ENCODE measurements at places on chromosomes 6 and 20.

GRCh38 chr20:33460711-33461110 lies 17.1 kb upstream of the SNTA1 start:
- no peak for DNase-seq

DNA sequence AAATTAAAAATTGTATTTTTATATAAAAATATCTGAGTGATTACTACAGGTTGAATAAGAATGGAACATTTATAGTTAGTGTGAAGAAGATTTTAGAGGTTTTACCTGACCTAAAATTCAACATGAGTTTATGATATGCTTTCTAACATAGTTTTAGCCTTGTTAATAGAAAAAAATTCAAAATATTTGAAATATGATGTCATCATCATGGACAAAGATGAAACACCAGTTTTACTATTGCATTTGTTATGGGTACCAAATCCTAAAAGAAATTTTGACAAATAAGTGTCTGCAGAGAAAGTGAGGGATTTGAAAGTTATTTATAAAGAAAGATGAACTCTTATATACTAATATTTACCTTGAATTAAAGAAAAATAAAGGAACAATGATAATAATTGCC lies 479.7 kb downstream of the TBC1D32 start:
- no peak for DNase-seq

- no peak for DNase-seq
Measured at GRCh38 chr6:47670851-47671250, 27.5 kb upstream of the ADGRF4 start.

GRCh38 chr6:89843070-89843469 lies 13.4 kb downstream of the CASP8AP2 start:
- DNase-seq, result no peak

GRCh38 chr6:145875496-145876211 lies 61.1 kb upstream of the FBXO30 start:
- no peak for DNase-seq

DNA sequence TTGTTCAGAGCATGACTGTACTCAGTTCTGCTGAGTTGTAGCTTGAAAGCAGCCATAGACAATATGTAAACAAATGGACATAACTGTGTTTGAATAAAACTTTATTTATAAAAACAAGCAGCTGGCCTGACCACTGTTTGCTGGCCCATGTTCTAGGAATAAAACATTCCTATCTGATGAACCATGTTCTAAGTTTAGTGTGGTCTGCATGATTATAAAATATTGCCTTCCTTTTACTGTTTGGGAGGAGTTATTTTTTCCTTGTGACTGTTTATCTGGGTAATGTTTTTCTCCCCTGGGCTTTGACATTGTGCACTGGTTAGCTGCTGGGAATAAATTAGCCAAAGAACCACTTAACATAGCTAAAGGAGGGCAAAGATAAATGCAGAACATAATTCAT lies 55.1 kb downstream of the CDS2 start:
- DNase-seq, result no peak

DNA sequence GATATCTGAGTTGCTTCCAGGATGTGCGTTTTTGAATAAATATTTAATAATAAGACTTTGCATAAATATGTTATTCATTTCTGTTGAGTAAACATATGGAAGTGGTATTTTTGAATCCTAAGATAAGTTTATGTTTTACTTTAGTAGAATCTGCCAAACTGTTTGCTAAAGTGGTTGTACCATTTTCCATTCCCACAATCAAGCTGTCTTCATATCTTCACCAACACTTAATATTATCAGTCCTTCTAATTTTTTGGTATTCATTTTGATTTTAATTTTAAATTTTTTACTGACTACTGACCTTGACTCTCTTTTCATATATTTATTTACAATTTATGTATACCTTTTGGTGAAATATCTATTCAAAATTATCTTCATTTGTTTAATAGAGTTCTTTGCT lies 293.9 kb upstream of the PTCHD4 start:
- no peak for DNase-seq

- DNase-seq, result no peak
Measured at GRCh38 chr20:12512755-12513154, 496.0 kb upstream of the SPTLC3 start.

GRCh38 chr6:26187981-26188635 lies 100.9 kb downstream of the HFE start:
- DNase-seq, result no peak

DNA sequence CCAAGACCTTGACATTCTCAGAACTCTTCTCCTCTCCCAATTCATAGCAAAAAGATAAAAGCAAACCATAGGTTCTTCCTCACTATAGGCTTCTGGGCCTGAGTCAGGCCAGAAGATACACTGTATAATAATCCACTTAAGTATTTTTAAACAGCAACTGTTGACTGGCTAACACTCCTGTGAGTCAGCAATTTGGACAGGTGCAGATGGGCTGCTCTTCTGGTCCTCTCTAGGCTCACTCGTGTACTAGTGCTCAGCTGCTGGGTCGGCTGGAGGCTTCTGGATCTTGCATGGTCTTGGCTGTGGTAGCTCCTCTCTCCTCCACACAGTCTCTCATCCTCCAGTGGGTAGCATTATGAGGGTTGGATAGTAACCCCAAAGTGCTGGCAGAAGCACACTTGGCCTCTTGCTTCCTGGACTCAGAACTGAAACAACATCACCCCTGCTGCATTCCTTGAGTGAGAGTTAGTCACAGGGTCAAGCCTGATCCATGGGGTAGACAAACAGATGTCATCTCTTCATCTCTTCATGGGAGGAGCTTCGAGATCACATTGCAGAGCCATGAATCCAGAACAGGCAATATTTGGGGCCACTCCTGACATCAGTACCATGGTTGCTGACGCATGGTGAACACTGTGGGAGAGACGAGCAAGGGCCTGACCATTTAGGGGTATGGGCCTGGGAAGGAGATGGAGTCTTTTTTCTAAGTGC lies 86.9 kb downstream of the C6orf118 start:
- DNase-seq, result no peak

- no peak for DNase-seq
Measured at GRCh38 chr6:140178935-140179334, 804.5 kb upstream of the CITED2 start.

DNA sequence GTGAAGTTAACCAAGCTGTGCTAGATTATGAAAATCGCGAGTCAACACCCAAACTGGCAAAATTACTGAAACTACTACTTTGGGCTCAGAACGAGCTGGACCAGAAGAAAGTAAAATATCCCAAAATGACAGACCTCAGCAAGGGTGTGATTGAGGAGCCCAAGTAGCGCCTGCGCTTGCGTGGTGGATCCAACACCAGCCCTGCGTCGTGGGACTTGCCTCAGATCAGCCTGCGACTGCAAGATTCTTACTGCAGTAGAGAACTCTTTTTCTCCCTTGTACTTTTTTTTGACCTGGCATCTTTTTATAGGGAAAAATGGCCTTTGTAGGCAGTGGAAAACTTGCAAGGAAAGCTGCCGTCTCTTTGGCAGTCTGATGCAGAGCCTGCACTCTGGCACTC lies 6.8 kb downstream of the GID8 start:
- no peak for DNase-seq

GRCh38 chr6:142249266-142249665 lies 52.5 kb upstream of the ADGRG6 start:
- DNase-seq, result no peak

GRCh38 chr6:156601152-156602065 lies 175.8 kb upstream of the ARID1B start:
- no peak for DNase-seq

GRCh38 chr6:2181567-2181966 lies 63.8 kb downstream of the GMDS start:
- no peak for DNase-seq

- no peak for DNase-seq
Measured at GRCh38 chr20:23875606-23876237, 3.8 kb downstream of the CST5 start.

DNA sequence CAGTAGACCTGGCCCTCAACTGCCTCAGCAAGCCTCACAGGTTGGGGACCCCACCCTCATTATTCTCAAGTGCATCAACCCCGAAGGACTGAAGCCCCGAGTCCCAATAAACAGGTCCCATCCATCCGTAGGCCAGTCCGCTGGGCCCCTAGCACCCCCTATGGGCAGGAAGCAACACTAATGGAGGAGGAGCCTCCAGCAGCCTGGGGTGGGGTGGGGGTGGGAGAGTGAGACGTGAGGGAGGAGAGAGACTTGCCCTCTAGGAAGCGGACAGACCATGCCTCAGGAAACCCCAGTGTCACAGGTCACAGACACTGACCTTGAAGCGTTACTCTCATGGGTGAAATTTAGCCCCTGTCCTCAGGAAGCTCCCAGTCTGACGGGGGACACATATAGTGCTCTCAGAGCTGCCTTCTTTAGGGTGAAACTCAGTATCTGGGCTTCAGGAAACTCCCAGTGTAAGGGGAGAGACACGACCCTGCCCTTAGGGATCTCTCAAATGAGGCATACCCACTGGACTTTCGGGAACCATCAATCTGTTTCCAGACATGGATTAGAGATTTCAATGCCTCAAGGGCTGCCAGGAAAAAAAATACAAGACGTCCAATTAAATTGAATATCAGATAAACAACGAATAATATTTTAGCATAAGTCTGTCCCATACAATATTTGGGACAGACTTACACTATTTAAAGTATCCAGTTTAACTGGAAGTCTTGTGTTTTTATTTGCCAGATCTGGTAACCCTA lies 125.8 kb downstream of the MRPL14 start:
- no peak for DNase-seq

GRCh38 chr6:18496462-18496861 lies 109.3 kb downstream of the RNF144B start:
- DNase-seq, result no peak

DNA sequence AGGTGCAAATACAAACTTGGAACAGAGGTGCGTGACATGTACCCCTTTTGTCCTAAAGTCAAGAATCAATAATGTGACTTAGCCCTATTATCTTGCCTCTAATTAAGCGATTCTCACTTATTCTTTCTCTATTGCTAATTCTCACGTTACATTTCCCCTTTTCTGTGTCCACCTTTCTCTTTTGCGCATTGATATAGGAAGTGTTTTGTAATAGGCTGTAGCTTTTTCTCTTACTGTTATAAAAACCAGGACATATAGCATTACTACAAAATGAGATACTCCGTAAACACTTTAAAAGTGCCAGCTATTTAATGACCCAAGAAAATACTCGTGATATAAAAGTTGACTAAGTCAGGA lies 669 bp upstream of the TMEM30A start:
- no peak for DNase-seq

DNA sequence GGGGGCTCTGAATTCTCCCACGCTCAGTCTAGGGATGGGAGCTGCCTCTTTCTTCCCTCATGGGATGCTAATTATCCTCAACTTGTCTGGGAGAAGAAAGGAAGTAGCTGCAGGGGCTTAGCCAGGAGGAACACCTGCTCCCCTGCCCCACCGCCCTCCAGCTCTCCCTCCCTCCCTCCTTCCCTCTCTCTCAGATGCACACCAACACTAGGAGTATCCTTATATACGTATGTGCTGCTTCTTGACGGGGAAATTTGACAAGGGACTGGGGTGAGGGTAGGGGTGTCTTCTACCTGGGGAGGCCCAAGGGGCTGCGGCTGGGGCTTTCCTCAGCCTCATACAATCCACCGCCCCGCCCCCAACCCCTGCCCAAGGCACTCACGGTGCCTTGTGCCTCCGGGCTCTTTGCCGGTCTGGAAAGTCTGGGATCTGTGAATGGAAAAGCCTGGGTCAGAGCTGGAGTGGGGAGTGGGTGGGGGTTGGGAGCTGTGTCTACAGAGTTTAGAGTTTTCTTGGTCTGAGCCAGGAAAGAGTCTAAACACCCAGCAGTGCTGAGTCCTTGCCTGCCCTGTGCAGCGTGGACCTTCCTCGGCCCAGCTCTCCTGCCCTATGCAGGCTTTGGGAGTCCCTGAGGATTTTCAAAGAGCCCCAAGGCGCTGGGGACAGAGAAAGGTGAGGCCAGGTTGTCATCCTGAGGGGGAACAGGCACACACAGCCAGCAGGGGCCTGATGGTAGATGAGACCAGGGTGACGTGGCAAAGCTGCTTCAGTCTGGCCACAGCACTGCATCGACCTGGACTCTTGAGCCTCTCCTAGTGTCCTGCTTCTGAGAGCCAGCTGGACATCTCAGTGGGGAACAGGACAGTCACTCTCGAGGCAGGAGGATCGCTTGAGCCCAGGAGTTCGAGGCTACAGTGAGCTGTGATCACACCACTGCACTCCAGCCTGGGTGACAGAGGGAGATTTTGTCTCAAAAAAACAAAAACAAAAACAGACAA lies 29.3 kb upstream of the EMILIN3 start:
- no peak for DNase-seq

GRCh38 chr6:33888664-33889200 lies 84.9 kb upstream of the MLN start:
- no peak for DNase-seq

DNA sequence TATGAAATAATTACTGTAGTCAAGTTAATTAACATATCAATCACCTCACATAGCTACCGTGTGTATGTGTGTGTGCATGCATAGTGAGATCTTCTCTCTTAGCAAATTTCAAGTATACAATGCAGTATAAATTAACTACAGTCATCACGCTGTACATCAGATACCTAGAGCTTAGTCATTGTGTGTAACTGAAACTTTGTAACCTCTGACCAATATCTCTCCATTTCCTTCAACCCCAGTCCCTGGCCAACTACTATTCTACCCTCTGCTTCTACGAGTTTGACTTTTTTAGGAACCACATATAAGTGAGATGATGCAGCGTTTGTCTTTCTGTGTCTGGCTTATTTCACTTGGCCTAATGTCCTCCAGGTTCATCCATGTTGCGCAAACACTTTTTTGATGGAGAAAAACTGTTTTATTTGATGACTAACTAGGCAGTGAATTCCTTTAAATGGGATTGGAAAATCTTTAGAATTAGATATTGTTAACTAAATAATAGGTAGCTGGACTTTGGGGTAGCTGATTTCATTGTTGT lies 459.5 kb downstream of the DHX35 start:
- DNase-seq, result no peak

- no peak for DNase-seq
Measured at GRCh38 chr6:14950970-14951276, 294.9 kb upstream of the JARID2 start.

- DNase-seq, result no peak
Measured at GRCh38 chr6:2848851-2849250, 7.2 kb upstream of the SERPINB1 start.

- DNase-seq, result no peak
Measured at GRCh38 chr6:47934023-47934422, 152.2 kb downstream of the OPN5 start.

DNA sequence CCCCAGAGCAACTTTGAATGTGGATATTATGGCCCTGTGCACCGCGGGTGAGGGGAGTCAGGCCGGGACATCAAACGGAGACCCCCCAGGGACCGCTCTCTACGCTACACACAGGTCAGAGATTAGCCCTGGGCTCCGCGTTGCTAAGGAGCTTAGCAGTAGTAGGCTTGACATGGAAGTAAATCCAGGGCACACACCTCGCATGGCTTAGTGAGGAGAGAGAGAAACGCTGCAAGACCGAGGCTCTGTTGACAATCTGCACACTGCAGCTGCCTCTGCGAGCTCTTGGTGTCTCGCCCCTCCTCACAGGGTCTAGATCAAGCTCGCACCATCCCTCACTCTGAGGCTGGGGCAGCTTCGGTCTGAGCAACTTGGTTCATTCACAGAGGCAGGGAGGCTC lies 116.1 kb upstream of the CDH4 start:
- no peak for DNase-seq

- DNase-seq, result no peak
Measured at GRCh38 chr20:35446356-35447078, 8.5 kb upstream of the GDF5 start.

GRCh38 chr20:21286775-21287174 lies 16.4 kb upstream of the XRN2 start:
- no peak for DNase-seq
